ENCODE measurements at places on chromosomes 7 and 10.
A peak's percentile ranks its signal among the peaks of the same experiment; 100 is the strongest.

GRCh38 chr10:71547312-71547711, 150.6 kb downstream of the CDH23 start:
- no peak for DNase-seq

- peak; percentile 71 for DNase-seq
Measured at GRCh38 chr10:24882047-24882698, 70.2 kb downstream of the PRTFDC1 start.

GRCh38 chr7:8178353-8178752, 83.6 kb downstream of the ICA1 start:
- no peak for DNase-seq

DNA sequence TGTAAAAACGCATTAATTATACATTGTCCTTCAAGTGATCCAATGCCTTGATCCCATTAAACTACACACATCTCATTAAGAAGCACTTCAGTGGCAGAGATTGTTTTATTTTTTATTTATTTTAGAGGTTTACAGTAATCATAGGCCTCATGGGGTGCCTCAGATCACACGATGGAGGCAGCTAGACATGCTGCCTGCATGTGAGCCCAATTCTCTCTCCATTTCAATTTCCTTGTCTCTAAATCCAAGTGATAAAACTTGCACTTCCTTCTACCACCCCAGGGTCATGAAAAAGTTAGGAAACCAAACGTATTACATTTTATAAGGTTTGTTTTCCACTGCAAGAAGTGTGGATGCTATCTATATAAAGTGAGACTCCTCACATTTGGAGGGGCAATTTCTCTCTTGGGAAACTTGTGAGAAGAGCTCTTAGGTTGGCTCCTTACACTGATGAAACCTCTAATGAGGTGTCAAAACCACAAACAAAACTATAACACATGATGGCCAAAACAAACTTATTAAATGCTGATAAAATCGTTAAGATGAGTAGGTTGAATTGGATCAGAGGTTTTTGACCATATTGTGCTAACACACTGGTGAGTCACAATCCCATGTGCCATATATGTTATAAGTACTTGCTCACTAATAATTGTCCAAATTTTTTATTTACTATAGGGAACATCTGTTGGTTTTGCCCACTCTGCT, 22.3 kb upstream of the XPNPEP1 start:
- DNase-seq: no peak

GRCh38 chr10:86366033-86366901, at the start of gene GRID1:
Gene GRID1, minus strand, starts transcription at chr10:86366795.
- no peak for DNase-seq

DNA sequence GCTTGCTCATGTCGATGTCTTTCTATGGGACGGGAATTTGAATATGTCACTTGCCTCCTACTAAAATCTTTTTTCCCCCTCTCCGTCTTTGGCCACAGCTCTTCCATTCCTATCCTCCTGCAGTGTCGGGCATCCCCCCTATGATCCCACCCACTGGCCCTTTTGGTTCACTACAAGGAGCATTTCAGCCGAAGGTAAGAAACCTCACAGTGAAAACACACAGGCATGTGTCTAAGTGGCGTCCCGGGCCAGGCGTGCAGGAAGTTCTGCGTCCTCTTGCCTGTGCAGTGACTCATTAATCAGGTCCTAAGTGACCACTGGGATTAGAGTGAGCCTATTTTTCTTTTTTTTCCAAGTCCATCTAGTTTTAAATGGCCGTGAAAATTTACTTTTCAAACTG, 360.5 kb upstream of the GALNT17 start:
- DNase-seq: no peak

GRCh38 chr7:127447326-127447945, 54.9 kb upstream of the ZNF800 start:
- peak; percentile 68 for DNase-seq

Measured in fibroblast of mammary gland (primary cell).